Stimulated activated CD8-positive, alpha-beta memory T cell treated with anti-CD3 and anti-CD28 coated beads, Interleukin-4, amount 100 ng/mL, for 1 hour (primary cell): ENCODE measurements at places on chromosomes 7 and 10.

DNA sequence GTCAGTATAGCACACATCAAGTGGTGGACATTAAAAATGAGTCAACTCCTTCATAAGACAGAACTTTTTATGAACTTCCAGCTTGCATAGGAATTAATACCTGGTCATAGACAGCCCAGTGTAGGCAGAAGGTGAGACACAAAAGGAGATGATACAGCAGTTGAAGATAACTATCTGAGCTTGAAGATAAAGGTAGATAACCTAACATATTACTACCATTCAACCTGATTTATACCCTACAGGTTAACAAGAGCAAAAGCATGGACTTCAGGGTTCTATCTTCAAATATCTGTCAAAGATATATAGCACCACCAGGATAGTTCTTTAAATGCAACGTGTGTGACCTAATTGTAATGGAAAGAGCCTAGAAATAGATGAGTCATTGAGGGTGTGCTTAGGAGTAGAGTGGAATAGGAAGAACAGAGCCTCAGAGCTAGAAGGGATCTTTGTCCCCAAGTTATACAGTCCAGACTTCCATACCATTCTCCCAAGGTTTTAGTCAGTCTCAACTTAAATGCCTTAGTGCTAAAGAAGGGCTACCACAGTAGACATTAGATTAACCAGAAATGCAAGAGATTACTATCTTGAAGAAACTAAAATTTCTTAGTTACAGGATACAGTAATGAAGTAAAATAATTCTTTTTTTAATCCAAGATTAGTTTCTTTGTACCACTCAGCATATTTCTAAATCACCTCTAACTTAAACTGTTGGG lies 9.2 kb downstream of the ZNF800 start:
- no peak for DNase-seq

DNA sequence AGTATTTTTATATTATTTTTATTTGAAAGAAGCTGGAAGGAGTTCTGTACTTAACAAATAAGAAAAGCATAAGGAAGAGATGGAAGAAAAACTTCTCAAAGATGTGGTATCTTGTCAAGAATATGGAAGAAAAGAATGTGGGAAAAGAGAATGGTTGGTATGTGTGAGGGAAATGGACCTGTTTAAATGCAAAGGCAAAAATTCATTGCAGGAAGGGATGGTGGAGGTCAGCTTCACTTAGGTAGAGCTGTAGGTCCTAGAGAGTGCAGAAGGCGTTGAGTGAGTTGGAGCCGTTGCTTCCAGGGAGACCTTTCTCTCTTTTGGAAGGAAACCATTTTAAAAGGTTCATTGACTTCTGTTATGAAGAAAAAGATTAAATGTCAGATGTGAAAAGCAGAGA lies 107.3 kb downstream of the EXOC4 start:
- DNase-seq: no peak

GRCh38 chr7:150976529-150977381 lies 1.4 kb downstream of the KCNH2 start:
- no peak for DNase-seq

- no peak for DNase-seq
Observed at GRCh38 chr10:62813453-62813852, 2.7 kb downstream of the EGR2 start.

GRCh38 chr7:64959072-64959747 lies 31.6 kb downstream of the ZNF117 start:
- DNase-seq: no peak

DNA sequence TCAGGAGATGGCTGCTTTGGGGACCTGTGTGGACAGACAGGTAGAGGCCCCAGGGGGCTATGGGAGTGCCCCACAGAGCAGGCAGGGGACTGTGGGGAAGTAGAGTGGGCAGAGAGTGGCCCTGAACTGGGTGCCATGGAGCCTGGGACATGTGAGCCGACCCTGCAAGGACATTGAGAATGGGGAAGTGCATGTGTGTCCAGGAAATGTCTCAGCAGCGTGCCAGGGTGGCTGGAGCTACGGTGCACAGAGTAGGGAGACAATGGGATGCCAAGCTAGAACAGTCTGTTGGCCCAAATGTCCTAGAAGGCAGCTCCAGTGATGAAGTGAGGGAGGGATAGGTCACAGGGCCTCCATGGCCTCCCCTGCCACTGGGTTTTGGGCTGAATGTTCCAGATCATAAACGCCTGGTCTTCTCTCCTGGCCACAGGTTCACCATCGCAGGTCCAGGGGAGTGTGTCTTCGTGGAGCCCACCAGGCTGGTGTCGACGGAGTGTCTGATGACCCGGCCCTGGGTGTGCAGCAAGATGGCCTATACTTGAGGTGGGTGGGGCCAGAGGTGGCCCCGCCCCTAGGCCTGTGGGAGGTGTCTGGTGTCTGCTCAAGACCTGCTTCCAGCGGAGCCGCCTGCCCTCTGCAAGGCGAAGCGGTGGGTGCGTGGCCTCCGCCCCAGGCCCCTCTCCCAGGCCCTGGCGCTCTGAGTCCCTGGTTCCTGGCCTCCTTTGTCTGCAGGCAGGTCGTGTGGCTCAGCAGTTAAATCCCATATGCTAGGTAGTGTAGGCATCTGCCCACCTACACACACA lies 20.5 kb downstream of the CLEC2L start:
- no peak for DNase-seq

DNA sequence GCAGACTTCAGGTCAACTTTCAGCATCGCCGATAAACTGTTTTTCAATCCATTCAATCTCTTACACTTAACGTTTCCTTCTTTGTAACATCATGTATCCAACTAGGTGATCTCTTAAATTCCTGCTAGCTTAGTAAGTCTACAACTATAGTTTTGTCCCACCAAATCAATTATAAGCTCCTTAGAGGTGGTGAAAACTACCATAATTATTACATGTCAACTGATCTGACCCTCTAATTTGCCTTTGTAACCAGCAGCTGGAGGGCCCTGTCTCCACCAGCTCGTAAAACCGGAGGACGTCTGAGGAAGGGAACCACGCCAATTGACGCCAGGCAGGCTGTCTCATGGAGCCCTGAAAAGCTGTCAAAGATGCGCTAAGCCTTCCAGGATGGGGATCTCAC lies 113.4 kb downstream of the ABCC2 start:
- no peak for DNase-seq

- no peak for DNase-seq
Observed at GRCh38 chr7:74068378-74069085, 15.1 kb upstream of the LIMK1 start.

DNA sequence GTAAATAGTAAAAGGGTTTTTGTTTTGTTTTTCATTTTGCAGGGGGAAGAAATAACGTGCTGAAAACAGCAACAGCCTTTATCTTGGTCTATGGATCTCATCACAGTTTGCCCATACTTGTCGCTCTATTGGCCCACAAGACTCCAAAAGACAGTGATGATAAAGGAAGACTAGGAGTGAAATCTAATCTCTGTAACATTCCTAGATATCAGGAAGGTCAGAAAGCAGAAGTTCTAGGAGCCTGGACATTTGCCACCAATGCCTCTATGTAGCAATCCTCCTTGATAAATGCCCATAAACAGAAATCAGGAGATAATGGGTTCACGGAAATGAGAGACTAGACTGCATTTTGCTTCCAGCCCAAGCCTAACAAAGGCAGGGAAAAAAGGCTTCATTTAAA lies 8.9 kb downstream of the CUBN start:
- no peak for DNase-seq

- no peak for DNase-seq
Observed at GRCh38 chr10:21496343-21497176, 28.9 kb downstream of the SKIDA1 start.

DNA sequence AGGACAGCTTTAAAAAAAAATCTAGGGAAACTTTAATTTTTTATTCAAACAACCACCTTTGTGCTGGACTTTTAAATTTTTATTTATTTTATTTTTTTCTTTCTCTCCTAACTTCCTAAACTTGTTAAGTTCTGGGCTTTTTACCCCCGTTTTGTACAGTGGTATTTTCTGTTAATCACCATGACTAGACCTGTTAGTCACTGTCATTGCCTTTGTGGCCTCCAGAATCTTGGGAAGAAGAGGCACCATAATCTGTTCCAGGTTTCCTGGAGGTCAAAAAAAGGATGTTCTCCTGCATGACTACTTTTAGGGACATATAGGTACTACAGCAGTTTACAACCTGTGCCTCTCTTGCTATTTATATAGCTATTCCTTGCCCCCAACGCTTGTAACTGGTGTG lies 31.1 kb upstream of the DDX50 start:
- DNase-seq: no peak

DNA sequence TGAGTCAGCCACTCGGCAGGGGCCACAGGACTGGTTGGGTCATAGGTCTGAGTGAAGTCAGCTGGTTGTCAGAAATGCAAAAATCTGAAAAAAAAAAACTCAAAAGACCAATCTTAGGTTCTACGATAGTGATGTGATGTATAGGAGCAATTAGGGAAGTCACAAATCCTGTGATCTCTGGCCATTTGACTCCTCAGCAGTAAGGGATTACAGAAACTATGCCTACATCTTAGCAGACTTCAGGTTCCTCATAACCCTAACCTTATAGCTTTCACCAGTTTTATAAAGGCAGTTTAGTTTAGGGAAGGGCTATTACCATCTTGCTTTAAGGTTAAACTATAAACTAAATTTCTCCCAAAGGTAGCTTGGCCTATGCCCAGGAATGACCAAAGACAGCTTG lies 163.1 kb upstream of the HGF start:
- no peak for DNase-seq

GRCh38 chr10:122557516-122557915 lies 3.0 kb upstream of the DMBT1 start:
- DNase-seq: no peak

- DNase-seq: no peak
Observed at GRCh38 chr10:60643874-60644273, 134.4 kb upstream of the CDK1 start.

- DNase-seq: no peak
Observed at GRCh38 chr10:106857213-106857612, 307.3 kb downstream of the SORCS1 start.

DNA sequence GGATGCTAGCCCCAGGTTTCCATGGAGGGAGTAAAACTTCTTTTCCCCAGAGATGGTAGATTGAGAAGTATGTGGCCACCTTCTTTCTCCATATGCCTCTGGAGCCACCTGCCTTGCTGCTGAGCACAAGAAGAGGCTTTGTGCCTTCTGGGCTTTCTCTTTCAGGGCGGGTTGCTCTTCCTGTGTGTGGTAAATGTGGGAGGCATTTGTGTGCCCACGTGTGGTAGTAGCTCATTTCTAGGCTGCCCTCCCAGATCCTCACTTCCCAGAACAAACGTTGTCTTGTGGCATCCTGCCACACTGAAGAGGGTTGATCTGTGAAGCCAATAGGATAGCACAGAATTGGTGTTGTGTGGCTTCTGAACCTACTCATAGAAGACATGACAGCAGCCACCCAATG lies 342.0 kb upstream of the PODXL start:
- no peak for DNase-seq

GRCh38 chr10:108039821-108040584 lies 875.5 kb upstream of the SORCS1 start:
- no peak for DNase-seq

DNA sequence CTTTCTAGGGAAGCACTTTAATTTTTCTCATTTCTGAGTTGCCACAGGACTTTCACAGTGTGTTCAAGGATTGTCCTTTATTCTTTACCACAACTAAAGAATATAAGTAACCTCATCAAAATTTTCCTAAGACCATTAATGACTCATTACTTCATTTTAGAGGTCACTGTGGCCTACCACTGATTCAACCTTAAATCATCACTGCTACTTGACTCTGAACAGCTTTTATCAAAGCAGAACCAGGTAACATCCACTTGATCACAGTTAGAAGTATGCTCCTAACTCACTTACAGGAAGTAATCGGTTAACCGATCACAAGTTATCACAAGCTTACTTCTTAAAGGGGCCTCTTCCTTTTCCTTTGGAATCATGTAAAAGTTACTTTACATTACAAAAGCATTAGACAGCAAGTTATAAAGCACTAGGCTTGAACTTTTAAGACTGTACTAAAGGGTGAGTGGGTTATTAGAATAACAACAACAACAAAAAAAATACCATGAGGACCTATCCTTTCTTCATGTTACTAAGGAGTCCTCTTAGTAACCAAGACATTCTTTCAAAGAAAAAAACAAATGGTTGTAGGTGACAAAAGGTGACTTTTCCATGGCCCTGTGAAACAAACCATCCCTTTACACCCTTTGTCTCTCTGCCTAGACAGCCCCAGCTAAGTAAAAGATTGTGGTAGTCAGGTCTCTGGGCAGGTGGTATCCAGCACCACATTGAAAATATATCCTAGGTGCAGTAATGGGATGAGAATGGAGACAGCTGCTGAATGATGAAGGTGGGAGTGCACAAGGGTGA lies 40.0 kb upstream of the PDK4 start:
- no peak for DNase-seq

DNA sequence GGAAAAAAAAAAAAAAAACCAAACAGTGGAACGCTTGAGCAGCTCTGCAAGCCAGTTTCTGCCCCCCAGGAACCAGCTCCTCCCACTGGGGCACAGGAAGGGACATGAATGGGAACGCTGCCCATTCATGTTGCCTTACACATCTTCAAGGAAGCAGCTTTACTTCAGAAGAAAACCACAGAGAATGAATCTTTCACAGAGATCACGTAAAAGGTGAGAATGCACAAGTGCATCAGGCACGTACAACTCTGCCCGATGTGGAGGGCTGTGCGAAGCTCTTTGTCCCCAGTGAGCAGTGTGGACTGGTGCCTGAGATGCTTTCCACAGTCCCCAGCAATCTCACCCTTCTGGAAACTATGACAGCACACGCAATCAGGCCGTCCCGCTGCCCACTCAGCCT lies 106.2 kb downstream of the DLG5 start:
- DNase-seq: no peak
